ACHN (cell line): ENCODE measurements at places on chromosomes 2 and 18.

DNA sequence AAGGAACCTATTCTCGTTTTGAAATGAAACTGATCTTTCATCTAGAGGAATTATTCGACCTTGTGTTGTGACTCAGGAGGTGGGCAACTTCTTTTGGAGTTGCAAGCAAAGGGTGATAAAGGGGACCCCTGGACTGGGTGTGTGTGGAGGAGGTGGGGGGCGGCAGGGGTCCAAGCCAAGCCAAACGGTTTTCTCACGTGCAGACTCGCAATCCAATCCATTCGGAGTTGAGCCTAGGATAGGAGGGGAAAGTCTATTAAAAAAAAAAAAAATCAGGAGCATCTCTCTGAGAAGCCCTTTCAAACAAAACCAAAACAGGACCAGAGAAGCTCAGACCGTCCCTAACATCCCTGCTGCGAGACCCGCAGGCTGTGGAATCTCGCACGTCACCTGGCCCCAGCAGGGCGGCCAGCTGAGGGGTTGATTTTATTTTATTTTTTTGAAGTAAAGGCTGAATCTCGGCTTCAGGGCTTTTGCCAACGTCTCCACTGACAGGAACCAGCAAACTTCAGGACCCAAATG is 3.7 kb upstream of the ZEB2 start:
- peak; percentile 25 for DNase-seq

- peak; percentile 86 for DNase-seq
These were observed 819.6 kb upstream of the FSHR start for GRCh38 chr2:49973917-49974368.

- DNase-seq = peak; percentile 31
These were observed 781.3 kb upstream of the NRXN1 start for GRCh38 chr2:51813247-51813646.

GRCh38 chr2:206105038-206105437 is 19.1 kb upstream of the INO80D start:
- no peak for DNase-seq

- DNase-seq = peak; percentile 93
These were observed 298.2 kb downstream of the CDCA7 start for GRCh38 chr2:173652767-173653431.

DNA sequence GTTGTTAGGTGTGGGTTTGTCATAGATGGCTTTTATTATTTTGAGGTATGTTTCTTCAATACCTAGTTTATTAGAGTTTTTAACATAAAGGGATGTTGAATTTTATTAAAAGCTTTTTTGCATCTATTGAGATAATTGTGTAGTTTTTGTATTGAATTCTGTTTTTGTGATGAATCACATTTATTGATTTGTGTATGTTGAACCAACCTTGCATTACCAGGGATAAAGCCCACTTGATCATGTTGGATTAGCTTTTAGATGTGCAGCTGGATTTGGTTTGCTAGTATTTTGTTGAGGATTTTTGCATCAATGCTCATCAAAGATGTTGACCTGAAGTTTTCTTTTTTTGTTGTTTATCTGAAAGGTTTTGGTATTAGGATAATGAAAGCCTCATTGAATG is 328.2 kb downstream of the ADCYAP1 start:
- DNase-seq = no peak

DNA sequence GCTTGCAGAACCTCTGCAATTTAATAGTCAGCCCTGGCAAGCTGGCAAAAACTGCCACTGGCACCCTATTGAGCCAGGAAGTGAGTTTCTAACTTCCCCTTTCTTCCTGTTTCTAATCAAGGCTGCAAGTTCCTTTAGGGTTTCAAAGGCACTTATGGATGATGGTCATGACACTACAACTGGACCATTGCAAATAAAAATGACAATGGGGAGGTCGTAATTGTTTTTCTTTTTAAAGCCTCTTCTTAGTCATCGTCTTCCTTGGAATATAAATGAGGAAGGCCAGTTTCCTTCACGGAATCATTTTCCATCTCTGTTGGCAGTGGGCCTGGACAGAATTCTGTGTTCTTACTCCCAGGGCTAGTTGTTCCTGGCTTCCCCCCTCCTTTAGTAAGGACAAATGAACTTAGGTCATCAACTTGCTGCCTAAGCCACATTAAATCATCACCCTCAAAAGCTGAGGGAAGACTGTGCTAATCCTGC is 35.8 kb downstream of the SH3RF3 start:
- no peak for DNase-seq

DNA sequence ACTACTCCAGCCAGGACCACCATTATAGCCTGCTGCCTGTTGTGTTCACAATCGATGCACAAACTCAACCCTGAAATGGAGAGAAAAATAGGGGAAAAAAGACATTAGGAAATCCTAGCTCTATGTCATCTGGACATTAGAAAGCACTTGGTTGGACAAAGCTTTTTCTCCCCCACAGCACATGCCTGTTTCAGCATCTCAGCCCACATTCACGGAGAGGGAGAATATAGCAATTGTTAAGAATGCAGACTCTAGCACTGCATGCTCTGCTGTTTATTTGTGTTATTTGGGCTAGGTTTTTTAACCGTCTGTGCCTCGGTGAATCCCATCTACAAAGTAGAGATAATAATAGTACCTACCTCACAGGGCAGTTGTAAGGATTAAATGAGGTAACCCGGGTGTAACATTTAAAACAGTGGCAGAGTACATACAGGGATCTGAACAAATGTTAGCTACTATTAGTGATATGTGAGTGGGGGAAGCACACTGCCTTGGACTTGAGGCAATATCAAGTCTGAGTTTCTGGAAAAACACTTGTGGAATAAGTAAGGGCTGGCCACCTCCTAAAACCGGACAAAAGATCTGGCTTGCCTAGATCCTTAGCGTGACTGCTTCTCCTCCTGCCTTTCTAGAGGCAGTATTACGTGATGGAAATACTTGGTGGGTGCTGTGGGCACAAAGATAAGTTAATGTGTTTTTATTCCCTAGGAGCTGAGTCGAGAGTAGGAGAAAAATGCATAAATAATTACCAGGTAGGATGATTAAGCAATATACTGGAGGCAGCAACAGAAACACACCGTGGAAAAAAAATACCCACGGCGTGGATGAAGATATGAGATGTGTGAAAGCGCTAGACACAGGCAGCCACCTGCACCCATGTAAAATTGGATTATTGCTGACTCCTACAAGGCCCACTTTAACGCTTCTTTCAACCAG is 1.0 kb upstream of the PPP1CB start:
- peak; percentile 61 for DNase-seq

DNA sequence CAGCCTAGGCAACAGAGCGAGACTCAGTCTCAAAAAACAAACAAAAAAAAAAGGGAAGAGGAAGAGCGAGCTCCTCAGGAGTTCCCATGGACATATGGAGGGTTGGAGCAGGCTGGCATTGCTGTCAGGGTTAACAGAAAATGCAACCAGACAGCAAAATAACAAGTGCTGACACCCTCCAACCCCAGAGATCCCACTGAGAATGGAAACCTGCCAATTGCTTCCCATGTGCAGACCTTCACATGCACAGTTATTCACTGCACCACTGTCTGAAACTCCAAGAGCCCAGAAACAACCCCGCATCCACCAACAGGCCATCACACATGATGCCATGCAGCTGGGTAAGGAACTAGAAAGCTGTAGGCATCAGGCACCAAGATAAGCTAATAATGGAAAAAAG is 43.5 kb downstream of the TFCP2L1 start:
- DNase-seq = no peak

- no peak for DNase-seq
These were observed 2.5 kb upstream of the DNAJC10 start for GRCh38 chr2:182713601-182714000.

GRCh38 chr18:31244771-31245394 is 73.1 kb upstream of the DSG1 start:
- no peak for DNase-seq

DNA sequence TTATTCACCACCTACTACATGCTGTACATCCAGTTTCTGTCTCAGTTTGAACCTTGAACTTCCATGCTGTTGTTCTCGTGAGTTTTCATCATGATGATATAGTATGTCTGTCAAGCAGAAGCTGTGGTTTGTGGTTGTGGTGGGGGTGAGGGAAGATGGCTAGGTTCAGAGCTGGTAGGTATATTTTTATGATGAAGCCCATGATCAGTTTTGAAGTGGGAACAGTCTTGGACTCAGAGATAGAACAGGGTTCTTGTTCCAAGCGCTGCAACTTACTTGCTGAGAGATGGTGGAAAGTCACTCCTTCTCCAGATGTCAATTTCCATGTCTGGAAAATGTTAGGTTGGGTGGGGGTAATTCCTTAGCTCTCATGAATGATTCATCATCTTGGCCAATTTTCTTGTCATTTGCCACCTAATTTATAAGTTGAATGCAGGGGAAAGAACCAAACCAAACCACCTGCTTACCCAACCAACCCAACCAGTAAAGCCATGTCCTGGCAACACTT is 21.6 kb downstream of the PMAIP1 start:
- no peak for DNase-seq

- peak; percentile 54 for DNase-seq
These were observed 112.4 kb downstream of the CYRIA start for GRCh38 chr2:16553226-16553625.

- DNase-seq = peak; percentile 79
These were observed 44.6 kb downstream of the ITGB1BP1 start for GRCh38 chr2:9378433-9379390.

DNA sequence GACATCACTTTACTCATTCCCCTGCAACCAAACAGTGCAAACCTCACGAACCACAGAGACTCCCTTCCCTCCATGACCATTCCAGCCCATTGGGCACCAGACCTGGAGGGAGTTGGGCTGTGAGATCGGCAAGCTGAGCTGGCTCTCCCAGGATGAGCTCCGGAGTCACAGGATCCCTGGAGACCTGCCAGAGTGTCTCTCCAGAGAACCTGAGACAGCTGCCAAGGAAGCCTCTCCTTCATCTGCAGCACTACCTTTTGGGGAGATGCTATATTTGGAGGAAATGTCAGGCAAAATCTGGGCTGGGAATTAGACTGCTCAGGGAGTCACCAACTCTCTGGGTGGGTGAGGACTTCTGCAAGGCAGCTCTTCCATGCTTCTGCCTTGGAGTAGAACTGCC is 417.4 kb downstream of the TNS1 start:
- DNase-seq = no peak

DNA sequence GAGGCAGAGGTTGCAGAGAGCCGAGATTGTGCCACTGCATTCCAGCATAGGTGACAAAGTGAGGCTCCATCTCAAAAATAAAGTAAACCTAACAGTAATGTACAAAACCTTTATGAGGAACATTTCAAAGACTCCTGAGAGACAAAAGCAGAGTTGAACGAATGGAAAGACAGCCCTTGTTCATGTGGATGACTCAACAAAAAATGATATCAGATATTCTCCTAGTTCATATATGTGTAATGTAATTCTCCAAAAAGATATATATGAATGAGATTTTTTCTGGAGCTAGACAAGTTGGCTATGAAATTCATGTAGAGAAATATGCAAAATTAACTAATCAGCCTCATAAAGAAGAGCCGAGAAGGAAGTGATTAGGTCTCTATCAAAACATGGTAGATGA is 61.7 kb downstream of the KIAA1328 start:
- no peak for DNase-seq

DNA sequence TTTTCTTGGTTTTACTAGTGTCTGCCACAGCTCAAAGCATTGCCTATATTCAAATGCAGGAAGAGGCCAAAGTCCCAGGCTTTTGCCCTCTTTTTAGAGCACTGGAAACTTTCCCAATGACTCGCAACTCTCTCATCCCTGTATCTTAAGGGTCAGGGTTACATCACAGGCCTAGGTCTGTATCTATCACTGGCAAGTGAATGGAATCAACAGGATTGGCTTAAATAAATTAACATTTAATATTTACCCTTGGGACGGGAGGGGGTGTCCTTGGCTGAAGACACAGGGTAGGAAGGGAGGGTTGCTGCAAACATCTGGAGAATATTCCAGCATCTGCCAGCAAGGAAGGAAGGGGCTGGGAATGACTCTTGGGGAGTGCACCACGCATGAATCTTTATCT is 242.6 kb downstream of the SLC4A3 start:
- DNase-seq = peak; percentile 31

- no peak for DNase-seq
These were observed 269.0 kb upstream of the FBXO11 start for GRCh38 chr2:48175254-48175653.
